Neural progenitor cell (in vitro differentiated cells): ENCODE measurements at places on chromosomes 1 and 21.

- no peak for DNase-seq
Observed at GRCh38 chr1:59391212-59392179, 94.6 kb downstream of the FGGY start.

GRCh38 chr1:31957701-31958674 lies 19.8 kb upstream of the PTP4A2 start:
- no peak for DNase-seq

DNA sequence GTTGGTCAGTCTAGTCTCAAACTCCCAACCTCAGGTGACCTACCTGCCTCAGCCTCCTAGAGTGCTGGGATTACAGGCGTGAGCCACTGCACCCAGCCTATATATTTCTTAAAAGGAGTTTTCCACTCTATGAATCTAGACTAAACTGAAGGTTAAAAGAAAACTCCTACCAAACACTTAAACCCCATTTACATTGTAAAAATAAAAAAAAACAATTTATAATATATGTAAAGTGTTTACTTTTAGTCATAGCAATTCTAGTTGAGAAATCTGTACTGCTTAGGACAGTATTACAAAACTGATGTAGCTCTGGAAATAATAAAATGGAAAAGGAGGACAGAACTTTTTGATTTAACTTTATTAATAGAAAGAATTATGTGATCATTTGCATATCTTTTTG lies 9.5 kb downstream of the ASB17 start:
- DNase-seq = no peak

DNA sequence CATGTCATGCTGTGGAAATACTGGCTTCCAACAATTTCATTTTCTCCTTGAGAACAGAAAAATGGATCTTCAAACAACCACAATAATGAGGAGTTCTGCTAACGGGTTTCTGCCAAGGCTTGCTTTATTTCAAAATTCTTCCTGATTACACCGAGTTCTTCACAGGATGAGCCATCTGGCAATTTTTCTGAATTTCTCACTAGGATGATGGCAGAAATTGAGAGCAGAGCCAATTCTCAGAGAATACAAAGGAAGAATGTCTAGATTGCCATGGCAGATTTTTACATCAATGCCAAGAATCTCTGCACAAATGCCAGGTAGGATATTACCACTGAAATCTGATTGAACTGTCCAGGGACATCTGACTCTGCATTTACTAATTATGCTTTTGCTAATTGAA lies 619.0 kb upstream of the CHRM3 start:
- no peak for DNase-seq

DNA sequence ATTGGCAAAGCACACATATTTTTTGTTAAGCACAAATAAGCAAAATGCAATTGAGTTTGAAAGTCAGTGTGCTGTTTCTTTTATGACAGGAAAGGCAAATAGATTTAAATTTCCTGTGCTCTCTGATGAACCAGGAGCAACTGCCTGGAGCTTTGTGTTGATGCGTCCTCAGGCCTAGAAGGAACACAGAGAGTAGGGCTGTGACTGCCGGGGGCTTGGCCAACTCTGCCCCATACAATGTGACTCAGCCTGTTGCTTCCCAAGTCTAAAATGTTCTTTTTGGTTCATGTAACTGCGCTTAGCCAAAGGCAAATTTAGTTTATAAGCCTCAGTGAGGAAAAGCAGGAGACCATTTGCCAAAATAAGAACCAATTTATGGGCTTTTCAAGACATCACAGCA lies 37.5 kb downstream of the TOR1AIP2 start:
- DNase-seq = no peak

- peak; percentile 66 for DNase-seq
Observed at GRCh38 chr1:204991342-204991844, 51.6 kb upstream of the CNTN2 start.

DNA sequence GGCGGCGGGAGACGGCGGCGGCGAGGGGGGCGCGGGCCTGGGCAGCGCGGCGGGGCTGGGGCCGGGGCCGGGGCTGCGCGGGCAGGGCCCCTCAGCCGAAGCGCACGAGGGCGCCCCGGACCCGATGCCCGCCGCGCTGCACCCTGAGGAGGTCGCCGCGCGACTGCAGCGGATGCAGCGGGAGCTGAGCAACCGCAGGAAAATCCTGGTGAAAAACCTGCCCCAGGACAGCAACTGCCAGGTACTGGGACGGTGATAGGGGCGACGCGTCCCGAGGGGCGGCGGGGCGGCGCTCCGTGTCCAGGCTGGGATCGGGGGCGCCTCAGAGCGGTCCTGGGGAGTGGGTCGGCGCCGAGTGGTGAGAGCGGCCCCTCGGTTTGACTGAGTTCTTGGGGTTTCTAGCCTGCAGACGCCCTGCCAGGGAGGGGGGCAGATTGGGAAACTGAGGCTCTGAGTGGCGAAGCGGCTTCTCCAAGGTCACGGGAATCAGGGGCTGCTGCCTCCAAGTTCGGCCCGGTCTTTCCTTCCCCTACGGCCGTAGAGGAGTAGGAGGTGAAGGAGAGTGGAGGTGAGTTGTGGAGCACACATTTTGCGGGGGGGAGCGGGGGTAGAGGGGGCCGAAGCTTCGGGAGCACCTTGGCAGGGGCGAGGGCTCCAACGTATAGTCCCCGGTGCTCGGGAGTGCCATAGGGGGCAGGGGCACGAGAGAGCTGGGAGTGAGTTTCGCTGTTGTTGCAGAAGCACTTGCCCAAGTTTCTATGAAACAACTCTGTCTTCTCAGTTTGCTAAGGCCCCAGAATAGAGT lies 508 bp downstream of the RAVER2 start:
- peak; percentile 26 for DNase-seq
